ENCODE measurements at places on chromosomes 6 and 20.

DNA sequence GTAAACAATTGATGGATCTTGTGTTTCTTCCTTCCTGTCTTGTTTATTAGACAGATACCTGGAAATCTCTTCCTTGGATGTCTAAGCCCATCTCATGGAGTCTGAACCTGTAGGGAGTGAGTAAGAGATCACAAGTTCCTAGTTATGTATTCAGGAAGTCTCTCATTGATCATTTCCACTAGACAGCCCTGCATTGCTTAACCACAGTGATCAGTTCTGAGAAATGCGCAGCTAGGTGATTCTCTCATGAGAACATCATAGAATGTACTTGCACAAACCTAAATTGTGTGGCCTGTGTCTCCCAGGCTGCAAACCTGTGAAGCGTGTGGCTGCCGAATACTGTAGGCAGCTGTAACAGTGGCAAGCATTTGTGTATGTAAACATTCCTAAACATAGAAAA lies 39.1 kb downstream of the FAM120B start:
- DNase-seq, result no peak

DNA sequence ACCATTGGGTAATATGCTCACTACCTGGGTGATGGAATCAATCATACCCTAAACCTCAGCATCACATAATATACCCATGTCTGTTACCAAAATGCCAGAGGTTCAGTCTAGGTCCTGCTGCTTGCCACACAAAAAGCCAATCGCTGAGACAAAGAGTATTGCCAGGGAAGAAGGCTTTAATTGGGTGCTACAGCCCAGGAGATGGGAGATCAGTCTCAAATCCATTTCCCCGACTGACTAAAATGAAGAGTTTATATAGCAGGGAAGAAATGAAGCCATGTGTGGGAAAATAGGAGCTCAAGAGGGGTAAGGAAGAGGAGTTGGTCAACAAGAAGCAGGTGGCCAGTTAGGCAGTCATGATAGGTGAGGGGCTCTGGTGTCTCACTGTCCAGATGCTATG lies 149.6 kb downstream of the QRSL1 start:
- DNase-seq, result no peak

- DNase-seq, result no peak
These were observed 13.3 kb downstream of the GRM4 start for GRCh38 chr6:34132486-34133185.

DNA sequence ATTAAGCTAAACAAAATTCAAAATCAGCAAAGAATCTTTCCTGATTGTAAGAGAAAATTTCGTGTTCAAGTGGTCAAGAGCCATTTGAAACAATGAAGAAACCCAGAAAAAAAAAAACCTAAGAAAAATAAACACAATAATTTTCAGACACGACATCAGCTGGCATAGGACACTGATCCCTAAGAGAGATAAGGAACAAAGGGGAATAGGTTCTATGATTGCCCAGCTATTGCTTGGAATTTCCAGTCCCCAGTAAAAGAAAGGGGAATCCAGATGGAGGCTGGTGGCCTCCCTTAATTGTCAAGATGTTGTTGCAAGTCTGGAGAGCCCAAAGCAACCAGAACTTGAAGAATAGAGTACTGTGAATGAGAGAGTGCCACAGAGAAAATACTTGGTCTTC lies 48.5 kb downstream of the COL12A1 start:
- DNase-seq, result no peak

- no peak for DNase-seq
These were observed 14.8 kb upstream of the FKBP5 start for GRCh38 chr6:35703554-35703953.

- DNase-seq, result no peak
These were observed 50.8 kb upstream of the SMLR1 start for GRCh38 chr6:130776287-130776925.

DNA sequence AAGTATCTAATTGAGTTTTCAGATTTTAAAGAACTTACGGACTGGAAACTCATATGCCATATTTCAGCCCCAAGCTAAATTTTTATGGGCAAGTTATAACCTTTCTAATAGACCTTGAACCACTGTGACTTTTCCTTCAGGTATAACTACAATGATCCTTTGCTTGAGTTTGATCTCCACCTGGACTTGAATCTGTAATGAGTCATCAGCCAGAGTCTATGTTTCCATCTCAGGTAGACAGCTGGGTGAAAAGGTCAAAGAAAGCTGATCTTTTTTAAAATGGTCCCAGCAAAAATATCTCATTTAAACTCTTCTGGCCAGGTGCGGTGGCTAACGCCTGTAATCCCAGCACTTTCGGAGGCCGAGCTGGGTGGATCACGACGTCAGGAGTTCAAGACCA lies 88.4 kb upstream of the SGK1 start:
- no peak for DNase-seq

DNA sequence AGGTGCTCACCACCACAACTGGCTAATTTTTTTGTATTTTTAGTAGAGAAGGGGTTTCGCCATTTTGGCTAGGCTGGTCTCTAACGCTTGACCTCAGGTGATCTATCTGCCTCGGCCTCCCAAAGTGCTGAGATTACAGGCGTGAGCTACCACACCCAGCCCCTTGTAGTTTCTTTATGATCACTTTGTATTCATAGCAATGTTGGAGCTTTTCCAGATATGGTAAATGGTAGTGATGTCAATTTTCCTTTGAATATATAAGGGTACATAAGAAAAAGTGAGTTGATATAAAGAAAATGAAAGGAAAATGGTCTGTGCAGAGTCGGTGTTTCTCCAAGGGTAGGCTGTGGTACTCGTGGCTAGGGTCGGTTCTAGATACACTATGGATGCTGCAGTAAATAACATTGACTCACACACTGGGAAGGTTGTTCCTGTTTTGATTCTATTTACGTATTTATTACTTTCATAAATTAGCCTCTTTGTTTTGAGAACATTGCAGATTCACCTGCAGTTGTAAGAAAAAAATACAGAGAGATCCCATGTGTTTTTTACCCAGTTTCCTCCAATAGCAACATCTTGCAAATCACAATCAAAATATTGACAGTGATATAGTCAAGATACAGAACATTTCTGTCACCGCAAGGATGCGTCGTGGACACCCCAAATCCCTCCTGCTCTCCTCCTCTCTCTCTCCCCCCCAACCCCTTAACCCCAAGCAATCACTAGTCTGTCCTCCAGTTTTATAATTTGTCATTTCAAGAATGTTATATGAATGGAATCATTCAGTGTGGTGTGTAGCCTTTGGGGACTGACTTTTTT lies 2.5 kb downstream of the ZNF831 start:
- no peak for DNase-seq

DNA sequence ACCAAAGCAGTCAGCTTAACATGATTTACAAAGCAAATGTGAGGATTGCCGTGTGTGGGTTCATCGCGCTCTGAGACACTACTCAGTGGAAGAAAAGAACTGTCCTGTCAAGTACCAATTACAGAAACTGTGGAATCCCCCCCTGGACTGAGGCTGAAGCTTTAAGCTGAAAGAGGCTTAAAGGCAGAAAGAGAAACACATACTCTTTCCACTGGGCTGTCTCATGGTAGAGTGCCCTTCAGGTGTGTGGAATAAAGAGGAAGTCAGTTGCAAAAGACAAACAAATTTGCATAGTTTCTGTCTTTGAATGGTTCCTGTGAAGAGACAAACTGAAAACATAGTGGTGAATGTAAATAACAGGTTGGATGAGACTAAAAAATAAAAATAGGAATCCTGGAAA lies 560.4 kb upstream of the SYNCRIP start:
- DNase-seq, result no peak

- no peak for DNase-seq
These were observed 315.1 kb downstream of the UBE3D start for GRCh38 chr6:82750556-82750955.

DNA sequence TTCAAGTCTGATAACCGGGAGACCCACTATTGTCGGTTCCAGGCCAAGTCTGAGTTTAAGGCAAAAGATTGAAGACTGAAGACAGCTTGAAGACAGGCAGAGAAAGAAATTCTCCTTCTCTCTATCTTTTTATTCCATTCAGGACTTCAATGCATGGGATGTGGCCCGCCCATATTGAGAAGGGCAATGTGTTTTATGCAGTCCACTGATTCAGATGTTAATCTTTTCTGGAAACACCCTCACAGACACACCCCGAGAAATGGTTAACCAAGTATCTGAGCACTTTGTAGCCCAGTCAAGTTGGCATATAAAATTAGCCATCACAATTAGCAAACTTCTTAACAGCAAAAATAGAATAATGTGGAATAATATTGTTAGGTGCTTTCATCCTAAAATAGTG lies 75.5 kb upstream of the FABP7 start:
- no peak for DNase-seq

GRCh38 chr6:85585741-85586140 lies 7.9 kb downstream of the SNX14 start:
- DNase-seq, result no peak

- no peak for DNase-seq
These were observed 75.7 kb upstream of the CLDN20 start for GRCh38 chr6:155187994-155188706.

GRCh38 chr6:10964684-10965083 lies 77.8 kb downstream of the SYCP2L start:
- no peak for DNase-seq

DNA sequence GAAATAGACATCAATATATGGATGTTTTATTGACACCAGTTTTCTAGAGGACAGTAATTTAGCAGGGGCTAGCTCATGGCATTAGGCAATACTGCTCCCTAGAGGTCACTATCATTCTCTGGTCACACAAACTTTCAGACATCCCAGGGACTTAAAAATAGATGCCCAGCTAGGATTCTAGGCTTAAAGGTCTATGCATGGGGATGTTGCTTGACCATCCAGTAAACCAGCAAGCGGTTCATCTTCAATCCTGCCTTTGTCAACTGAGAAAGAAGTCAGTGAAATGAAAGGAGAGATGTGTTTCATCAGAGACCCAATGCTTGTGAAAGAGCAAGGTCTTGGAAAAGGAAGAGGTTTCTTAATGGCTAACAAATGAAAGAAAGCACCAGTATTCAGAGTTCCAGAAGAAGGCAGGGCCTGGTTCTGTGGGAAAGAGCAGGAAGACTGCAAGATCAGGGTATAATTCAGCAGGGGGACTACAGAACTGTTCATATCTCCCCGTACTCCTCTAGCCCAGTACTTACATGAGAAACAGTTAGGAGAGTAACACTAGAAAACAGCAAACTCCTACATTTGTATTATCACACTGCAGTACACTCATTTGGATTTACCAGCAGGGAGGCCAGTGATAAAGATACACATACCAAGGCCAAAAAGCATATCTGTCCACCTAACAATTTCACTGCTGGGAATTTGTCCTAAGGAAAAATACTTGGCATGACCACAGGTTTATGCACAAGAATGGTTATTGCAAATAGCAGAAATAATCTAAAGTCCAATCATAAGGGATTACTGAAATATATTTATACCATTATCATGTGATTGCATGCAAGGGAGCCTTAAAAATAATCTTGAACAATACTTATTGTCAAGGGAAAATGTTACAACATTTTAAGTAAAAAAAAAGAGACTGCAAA lies 151.4 kb upstream of the LAMA2 start:
- DNase-seq, result no peak

- DNase-seq, result no peak
These were observed 45.6 kb upstream of the BEND6 start for GRCh38 chr6:56909115-56909907.

DNA sequence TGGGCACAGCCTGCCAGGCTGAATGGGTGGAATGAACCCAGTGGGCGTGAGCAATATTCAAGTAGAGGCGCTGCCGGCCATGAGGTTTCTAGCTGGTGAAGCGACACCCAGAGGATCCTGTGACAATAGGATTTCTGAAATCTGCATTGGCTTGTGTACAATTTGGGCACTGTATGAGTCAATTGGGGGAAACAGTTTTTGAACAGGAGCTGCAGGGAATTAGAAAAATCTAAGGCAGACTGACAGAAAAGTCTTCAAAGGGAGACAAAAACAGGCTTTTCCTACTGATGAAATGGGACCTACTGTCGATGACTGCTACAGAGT lies 148.8 kb upstream of the PROKR2 start:
- no peak for DNase-seq

DNA sequence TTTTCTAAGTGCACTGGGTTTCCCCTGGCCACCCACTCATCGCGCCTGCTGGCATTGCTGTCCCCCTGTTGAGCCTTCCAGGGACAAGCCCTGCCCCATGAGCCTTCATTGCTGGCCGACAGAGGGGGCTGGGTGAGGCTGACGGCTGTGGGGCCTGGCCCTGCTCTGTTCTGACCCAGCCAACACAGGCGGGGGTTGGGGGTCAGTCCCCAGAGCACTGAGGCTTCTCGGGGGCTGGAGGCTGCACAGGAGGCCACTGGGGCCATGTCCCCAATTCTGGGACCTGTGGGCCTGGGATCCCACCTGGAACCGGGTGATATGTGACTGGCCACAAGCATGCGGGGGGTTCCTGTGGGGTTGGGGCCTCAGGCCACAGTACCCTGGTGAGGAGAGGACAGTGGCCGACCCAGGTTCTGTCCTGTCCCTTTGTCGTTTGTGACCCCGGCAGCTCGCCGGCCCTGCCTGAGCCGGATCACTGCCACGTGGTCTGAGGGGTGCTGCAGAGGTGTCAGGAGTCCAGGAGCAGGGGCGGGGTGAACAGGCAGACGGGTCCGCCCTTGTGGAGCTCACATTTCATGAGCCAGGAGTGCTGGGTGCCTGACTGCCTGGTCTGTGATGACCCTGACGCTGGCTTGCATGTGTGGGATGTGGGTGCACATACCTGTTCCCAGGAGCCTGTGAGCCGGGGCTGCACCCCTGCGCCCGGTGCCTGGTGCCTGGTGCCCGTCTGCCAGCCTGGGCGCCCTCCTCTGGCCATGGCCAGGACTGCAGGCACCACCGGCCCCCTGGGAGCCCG lies 2.1 kb upstream of the COL20A1 start:
- DNase-seq, result peak; percentile 49

DNA sequence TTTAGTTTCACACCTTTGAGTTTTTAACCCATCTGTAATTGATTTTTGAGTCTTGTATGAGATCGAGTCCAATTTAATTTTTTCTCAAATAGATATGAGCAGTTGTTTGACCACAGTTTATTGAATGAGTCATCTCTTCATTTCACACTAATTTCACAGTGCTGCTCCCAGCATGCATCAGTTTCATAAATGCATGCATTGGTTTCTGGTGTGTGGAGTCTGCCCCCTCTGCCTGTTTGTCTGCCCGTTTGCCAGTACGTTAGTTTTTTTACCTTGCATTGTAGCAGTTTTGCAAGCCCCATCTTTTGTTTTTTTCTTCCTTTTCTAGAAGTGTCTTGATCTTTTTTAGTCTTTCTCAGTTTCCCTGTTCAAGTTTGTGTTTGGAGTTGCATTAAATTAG lies 11.9 kb downstream of the SLX4IP start:
- peak; percentile 31 for DNase-seq
